ENCODE measurements at places on chromosomes 13 and 19.
A peak's percentile ranks its signal among the peaks of the same experiment; 100 is the strongest.

- DNase-seq = no peak
Measured at GRCh38 chr13:22926748-22927400, 253.9 kb upstream of the SGCG start.

DNA sequence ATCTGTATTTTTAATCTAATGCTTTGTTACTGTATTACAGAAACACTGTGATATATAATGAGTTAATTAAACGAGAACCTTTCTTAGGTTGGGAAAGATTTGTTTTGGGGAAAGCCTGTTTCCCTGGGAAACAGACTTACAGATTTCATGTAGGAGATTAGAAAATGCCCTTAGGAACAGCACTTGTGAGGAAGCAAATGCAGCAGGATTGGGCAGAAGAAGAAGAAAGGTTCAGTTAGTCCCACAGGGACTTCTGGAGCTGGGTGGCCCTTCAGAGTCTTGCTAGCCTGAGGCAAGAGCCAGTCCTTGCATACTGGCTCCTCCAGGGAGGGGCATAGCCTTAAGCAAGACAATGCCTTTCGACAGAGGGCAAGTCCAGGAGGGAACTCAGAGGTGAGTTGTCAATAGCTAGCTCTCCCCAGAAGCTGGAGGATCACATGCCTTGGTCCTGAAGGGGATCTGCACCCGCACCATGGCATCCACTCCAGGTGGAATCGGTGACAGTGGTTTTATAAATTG, 36.8 kb downstream of the N4BP2L1 start:
- no peak for DNase-seq

DNA sequence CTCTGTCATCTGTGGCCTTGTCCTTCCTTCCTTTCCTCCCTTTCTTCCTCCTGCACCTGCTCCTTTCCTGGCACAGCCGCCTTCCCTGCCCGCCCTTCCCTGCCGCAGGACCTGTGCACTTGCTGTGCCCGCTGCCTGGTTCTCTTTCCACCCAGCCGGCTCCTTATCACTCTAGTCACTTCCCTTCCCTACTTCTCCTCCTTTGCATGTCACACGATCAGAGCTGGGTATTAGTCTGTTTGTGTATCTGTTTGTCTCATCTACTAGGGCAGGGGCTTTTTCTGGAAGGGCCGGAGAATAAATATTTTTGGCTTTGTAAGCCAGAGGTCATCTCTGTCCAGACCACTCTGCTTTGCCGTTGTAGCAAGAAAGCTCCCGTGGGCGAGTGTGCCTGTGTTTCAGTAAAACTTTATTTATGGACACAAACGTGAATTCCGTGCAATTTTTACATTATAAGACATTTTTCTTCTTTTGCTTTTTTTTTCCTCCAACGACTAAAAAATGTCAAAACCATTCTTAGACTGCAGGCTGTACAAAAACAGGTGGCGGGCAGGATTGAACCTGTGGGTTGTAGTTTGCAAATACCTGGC, 6.1 kb downstream of the KDM4B start:
- no peak for DNase-seq

GRCh38 chr13:29887686-29888085, 37.3 kb upstream of the UBL3 start:
- DNase-seq = no peak

DNA sequence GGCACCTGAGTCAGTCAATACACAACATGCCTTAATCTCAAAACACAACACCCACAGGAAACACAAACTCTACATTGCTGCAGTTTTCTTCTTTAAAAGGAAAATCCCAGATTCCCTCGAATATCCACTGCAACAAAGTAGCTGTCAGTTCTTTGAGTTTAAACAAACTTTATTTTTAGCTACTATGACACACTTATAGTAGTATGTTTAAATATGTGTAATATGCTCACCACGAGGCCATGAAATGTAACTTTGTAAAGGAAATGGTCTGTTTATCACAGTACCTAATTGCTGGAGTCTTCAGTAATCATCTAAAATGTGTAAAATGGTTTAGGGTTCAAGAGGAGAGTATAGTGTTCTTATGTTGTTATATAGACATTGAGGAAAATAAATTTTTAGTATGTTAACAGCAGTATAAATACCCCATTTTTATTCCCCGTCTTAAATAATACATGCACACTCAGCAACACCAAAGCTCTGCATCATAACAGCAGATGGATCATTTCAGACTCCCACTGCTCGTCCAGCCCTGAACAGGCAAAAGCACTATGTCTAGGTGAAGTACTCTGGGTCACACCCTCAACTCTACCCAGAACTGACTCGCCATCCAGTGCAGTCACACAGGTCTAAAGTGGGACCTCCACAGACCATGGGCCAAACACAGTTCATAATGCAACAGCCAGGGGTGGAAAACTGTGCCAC, 20.6 kb downstream of the TUBGCP3 start:
- no peak for DNase-seq

DNA sequence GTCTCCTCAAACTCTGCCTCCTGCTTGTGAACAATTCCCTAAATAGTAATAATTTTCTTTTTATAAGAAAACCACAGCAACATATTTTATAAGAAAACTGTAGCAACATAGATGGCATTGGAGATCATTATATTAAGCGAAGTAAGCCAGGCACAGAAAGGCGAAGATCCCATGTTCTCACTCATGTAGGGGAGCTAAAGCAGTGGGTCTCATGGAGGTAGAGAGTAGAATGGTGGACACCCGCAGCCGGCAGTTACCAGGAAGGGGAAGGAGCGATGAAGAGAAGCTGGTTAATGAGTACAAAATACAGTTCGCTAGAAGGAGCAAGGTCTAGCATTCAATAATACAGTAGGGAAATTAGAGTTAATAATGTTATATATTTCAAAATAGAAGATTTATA, 42.9 kb downstream of the CRYL1 start:
- no peak for DNase-seq

GRCh38 chr19:15468675-15469512, 4.5 kb upstream of the RASAL3 start:
- no peak for DNase-seq

- DNase-seq = peak; percentile 50
Measured at GRCh38 chr13:43792076-43792881, 5.5 kb upstream of the ENOX1 start.

DNA sequence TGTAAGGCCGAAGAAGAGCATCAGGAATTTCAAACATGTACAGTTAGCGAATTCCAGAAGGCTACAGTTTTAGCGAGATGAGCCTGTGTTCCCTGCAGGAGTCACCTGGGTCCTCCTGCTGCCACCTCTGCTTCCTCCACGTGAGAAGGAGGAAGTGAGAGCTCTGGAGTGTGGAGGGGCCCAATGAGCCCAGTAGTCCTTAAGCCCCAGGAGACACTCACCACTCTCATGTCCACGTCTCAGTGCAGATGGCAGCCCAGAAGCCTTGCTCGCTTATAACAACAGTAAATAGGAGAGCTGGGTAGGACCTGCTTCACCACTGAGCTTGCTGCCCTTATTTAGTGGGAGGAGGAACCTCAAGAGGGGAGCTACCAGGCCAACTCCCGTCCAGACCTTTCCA, 44.3 kb downstream of the SERP2 start:
- no peak for DNase-seq

- DNase-seq = peak; percentile 9
Measured at GRCh38 chr13:108214441-108215271, 680 bp downstream of the LIG4 start.

- DNase-seq = no peak
Measured at GRCh38 chr13:21287331-21287907, 111.0 kb downstream of the MRPL57 start.

- DNase-seq = no peak
Measured at GRCh38 chr13:40017662-40018262, 362.3 kb downstream of the COG6 start.

GRCh38 chr19:48635263-48635965, 1.8 kb downstream of the DBP start:
- DNase-seq = peak; percentile 89

All from GM03348 (cell line).